Activated T-helper 2 cell treated with anti-CD3 and anti-CD28 coated beads, Interferon-gamma antibody, Interleukin-2, Interleukin-4, amounts not matched to agents 10 μg/mL and 5 μg/mL and 100 μg/mL, durations not matched to agents 14 hours and 24 hours and 36 hours (primary cell): ENCODE measurements at places on chromosomes 3 and 15. TPM values are rescaled to one million over a fixed set of nuclear protein-coding genes. Genes with fewer than 3 reads are reported as not detected.

DNA sequence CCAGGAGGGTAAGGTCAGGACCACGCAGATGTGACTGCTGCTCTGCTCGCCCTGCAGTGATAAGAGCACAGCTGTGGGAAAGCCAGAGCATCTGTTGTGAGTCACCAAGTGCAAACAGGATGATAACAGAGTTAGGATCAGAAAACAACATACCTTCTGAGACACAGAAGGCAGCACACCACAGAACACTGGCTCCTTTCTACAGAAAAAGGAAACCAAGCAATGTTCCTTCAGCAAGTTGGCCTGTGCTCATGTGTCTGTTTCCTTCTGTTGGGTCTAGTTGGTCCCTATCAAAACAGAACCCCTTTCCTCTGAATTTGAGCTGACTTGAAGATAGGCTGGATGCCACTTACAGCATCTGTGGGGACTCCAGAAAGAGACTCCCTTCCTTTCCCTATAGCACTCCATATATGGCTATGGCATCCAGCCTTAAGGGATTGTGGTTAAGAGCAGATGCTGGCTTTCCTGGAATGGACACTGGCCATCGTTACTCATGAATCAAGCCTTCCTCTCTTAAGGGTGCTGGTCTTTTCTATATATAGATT, 440.7 kb upstream of the THBS1 start:
- peak; percentile 11 for DNase-seq

DNA sequence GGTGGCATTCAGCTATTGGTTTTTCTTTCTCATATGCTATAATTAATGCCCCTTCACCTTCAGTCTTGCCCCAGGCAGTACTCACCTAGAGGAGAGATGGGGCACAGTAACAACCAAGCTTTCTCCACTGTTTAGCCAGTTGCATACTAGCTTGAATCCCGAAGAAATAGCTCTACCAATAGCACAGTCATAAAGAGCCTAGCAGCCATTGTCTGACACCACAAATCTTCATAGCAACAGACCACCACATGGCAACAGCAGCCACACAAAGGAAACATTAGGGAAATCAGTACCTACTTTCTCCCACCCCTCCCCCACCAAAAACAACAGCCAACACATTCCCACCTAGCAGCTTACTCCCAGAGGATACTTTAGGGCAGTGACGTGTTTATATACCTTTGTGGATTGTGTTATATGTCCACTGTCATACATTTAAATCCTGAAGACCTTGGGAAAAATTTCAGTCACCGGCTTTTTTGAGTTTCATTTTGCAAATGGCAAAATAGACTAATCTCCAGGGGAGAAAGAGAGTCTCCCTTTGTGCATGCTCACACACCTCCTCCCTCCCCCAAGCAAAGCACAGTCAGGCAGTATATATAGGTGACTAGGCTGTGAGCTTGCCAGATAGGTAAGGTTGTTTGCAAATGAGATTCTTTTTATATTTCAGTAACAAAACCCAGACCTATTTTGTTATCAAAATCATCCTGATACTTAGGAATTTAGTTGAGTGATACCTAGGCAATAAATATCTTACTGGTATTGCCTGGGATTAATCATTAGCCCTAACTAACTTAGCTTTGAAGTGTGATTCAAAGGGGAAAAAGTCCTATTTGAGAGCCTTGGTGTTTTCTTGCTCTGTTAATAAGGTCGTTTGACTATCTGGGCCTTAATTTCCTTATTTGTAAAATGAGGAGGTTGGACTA, 140.6 kb downstream of the RBPMS2 start:
- DNase-seq, result peak; percentile 23

GRCh38 chr15:65071381-65071811, 3.6 kb upstream of the RASL12 start:
- DNase-seq, result no peak

DNA sequence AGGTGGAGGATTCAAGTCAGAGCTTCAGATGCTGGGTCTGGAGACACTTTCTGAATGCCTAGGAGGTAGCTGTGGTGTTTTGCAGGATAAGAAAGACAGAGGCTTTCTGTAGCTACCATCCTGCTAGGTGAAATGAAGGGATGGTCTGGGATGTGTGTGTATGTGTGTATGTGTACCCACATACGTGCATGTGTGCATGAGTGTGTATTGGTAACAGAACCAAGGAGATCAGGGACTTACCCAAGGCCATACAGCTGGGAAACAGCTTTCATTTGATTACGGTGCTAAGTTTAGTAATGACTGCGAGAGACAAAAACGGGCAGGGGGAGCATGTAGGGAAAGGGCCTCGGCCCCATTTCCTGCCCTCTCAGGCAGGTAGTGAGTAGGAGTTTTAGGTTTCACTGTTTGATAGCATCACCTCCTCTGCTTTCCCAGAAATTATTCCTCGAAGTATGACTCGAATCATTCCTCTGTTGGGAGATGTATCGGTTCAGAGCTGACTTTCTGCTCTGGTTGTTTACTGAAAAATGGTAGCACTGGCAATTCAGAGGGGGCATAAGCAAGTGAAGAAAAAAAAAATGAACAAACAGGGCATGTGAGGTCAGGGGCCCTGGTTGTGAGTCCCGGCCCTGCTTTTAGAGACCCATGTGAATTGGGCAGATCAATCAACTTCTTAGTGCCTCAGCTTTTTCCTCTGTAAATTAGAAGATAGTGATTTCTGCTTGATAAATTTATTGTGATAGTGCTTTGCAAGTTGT, 130.7 kb downstream of the LPP start:
- peak; percentile 12 for DNase-seq

The ALAS1 gene
- total RNA-seq, result 117 and 123 TPM in 2 replicates

The STOML1 gene
- 8.6 and 9.2 TPM in 2 replicates for total RNA-seq

The KIF7 gene
- total RNA-seq, result 3.5 and 4.2 TPM in 2 replicates
